ENCODE measurements at places on chromosomes 1 and 21.

DNA sequence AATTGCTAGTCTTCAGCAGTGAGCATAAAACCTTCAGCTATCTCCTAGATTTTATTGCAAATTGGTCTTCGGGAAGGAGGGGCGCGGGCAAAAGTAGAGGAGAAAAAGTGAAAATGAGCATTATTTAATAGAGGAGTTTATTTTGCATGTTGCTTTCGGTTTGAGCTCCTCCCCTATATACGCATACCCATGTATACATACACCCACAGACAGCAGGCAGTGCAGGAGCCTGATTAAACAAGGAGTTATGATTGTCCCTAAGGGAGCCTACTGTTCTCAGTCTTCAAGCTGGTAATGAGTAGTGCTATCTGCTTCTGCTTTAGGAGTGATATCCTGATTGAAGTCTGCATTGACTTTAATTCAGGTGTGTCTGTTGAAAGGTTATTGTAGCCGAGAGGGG, 133.8 kb downstream of the SPATA46 start:
- no peak for DNase-seq

GRCh38 chr21:38830671-38831525, 25.2 kb downstream of the ETS2 start:
- DNase-seq, result no peak

- DNase-seq, result no peak
Observed at GRCh38 chr1:65478379-65479026, 58.0 kb downstream of the LEPR start.

DNA sequence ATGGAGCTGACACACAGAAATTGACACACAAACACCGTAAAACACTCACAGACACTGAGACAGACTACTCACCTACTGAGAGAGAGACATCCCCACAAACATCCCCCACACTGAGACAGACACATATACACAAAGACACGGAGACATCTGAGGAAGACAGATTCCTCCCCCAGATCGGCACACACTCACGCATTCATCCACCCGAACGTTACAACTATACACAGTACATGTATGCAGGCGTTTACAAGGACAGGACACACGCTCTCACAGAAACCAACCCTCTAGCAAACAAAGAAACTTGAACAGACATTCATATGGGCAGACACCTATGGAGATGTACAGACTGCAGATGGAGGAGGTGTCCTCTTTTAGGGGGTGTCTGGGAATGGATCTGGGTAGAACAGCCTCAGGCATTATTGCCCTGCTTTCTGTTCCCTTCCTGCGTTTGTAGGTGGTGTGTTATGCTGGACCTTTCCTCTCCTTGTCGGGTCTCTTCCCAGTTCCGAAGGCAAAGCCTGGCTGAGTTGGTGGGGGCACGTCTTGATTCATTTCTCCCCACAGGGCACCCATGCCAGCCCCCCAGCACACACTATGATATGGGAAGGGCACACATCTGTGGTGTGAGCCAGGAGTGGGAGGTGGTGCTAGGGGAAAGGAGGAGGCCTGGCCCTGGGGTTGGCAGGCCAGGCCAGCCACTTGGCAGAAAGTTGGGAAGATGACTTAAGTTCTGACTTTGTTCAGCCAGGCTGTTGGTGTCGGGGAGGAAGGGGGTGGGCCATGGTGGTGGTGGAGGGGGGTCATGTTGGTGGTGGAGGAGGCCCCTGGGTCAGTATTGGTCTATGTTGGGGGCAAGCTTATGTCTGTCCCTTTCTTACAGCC, 1.5 kb downstream of the KIRREL1 start:
- DNase-seq, result no peak

DNA sequence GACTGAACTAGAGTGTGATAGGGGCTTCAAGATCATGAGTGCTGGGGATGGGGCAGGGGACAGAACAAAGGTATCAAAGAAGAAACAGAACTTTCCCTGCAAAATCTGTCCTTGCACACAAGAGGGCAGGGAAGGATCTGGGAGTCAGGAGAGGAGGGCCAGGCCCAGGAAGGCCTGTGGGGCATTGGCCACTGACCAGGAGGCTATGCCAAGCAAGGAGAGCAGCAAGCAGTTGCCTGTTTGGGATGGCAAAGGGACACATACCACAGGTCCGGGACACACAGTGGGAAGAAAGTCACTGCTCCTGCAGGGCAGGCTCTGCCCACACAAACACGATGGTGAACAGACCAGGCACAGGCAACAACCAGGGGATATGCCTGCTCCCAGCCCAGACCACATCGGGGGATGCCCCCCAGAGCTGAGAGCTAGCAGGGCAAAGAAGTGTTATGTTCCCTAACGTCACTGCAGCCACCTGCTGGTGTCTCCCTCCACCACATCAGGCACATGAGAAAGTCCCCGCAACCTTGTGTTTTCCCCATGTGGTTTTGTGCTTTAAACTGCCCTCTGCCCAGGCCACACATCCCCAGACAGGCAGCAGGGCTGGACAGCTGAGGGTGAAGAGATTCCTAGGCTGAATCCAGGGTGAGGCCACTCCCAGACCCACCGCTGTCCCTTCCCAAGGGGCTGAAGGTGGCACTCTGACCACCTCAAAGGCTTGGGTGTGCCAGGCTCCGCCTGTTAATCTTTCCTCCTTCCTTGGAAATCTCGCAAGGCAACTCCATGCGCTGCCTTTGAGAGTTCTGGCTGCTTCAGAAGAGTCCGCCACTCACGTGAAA, 53.6 kb downstream of the KIF21B start:
- no peak for DNase-seq

- DNase-seq, result no peak
Observed at GRCh38 chr1:247146671-247147070, 25.1 kb downstream of the ZNF124 start.

GRCh38 chr1:6802893-6803292, 17.6 kb downstream of the CAMTA1 start:
- DNase-seq, result no peak

Measured in Panc1 (cell line).